ENCODE measurements at places on chromosomes 16 and 17.

DNA sequence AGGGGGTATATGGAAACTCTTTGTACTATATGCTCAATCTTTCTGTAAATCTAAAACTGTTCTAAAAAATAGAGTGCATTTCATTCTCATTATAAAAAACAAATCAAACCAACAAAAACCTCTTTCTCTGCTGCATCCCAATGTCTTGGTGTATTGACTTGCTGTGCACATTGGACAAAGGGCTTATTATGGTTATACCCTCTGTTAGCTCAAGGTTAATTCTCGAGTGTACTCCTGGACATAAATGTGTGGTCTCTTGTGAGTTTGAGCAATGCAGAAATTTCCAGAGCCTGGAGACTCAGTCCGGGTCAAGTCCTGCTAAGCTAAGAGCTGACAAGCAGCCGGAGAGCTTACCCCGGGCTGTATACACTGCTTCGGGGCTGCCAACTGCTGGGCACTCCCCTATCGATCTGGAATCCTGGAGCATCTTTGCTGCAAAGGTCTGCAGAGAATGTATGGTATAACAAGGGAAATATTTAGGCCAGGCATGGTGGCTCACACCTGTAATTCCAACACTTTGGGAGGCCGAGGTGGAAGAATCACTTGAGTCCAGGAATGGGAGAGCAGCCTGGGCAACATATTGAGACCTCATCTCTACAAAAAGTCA is 66.2 kb upstream of the BRD7 start:
- DNase-seq = no peak

GRCh38 chr16:73228649-73229048 is 180.7 kb upstream of the ZFHX3 start:
- no peak for DNase-seq

- no peak for DNase-seq
These were observed 30.7 kb downstream of the GPRC5B start for GRCh38 chr16:19853742-19854542.

GRCh38 chr16:58345574-58346354 is 46.5 kb upstream of the GINS3 start:
- DNase-seq = no peak

- DNase-seq = peak; percentile 37
These were observed 3.6 kb upstream of the TUBG2 start for GRCh38 chr17:42655528-42655927.

DNA sequence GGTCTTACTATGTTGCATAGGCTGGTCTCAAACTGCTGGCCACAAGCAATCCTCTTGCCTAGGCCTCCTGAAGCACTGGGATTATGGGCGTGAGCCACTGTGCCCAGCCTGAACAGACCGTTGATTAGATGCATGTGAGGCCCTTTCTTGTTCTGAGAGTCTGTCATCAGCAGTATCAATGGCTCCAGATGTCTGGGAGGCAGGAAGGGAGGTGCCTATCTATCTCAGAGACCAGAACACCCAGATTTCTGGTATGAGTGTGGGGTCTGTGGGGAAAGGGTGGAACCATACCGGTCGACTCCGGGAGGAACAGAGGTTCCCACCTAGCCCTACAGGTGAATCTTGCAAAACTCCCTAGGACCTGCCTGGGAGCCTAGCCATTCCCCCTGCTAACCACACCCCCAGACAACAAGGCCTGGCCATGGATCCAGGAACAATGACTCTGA is 71.7 kb downstream of the PRKCB start:
- no peak for DNase-seq

Measured in kidney epithelial cell (primary cell).